LHCN-M2 (cell line): ENCODE measurements at places on chromosomes 12 and 14. TPM values are rescaled to one million over a fixed set of nuclear protein-coding genes. Genes with fewer than 3 reads are reported as not detected.

The DLK1 gene
- not detected in 2 replicates for total RNA-seq

The IL23A gene
- total RNA-seq: 0.29 TPM in 1 of 2 replicates, not detected in the other

The JDP2 gene
- total RNA-seq: 28.5 and 31.5 TPM in 2 replicates

- no peak for DNase-seq
These were observed 7.7 kb downstream of the THAP2 start for GRCh38 chr12:71671816-71672215.

DNA sequence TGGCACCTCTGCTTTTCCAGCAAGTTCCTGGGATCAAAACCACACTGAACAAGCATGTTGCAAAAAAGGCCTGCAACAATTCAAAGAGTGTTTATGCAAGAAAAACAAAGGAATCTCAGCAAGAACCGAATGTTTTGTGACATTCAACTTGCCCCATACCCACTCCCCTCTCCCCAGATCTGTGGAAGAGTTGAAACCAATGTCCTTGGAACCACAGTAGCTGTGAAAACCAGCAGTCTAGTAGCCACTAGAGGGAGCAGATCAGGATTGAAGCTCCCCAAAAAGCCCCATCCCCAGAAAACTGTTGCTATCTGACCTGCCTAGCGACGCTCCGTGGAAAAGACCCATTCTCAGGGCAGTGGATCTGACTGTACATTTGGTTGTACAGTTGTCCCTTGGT lies 27.1 kb downstream of the PRKAB1 start:
- DNase-seq: peak; percentile 19

GRCh38 chr12:15629108-15629507 lies 160.1 kb downstream of the EPS8 start:
- peak; percentile 99 for DNase-seq

- no peak for DNase-seq
These were observed 54.9 kb upstream of the HIF1A start for GRCh38 chr14:61640158-61641136.

GRCh38 chr14:55425091-55425490 lies 13.5 kb upstream of the ATG14 start:
- no peak for DNase-seq

DNA sequence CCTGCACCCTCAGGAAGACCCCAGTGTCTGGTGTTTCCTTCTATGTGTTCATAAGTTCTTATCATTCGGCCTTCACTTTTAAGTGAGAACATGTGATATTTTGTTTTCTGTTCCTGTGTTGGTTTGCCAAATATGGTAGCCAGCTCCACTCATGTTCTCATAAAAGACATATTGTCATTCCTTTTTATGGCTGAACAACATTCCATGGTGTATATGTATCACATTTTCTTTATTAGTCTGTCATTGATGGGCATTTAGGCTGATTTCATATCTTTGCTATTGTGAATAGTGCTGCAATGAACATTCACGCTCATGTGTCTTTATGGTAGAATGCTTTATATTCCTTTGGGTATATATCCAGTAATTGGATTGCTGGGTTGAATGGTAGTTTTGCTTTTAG lies 645.1 kb downstream of the SLC16A7 start:
- DNase-seq: no peak

- DNase-seq: no peak
These were observed 3.0 kb downstream of the LGR5 start for GRCh38 chr12:71442567-71442931.

DNA sequence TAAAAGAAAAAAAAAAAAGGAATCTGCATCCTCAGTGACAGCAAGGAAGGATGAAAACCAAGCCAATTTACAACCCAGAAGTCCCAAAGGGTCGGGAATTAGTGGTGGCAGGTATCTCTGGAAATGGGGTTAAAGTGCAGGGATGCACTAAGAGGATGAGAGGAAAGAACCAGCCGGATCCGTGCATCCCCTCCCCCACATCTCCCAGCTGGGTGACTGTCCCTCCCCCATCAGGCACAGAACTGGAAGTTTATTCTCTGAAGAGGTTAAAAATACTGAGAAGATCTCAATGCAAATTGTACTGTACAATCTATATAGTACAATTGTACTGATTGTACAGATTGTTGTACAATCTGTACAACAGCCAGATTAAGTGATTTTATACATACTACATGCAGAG lies 15.4 kb downstream of the CLMN start:
- no peak for DNase-seq
